Caco-2 (cell line): ENCODE measurements at places on chromosomes 5 and 9. TPM values are rescaled to one million over a fixed set of nuclear protein-coding genes. Genes with fewer than 3 reads are reported as not detected.
A peak's percentile ranks its signal among the peaks of the same experiment; 100 is the strongest.

DNA sequence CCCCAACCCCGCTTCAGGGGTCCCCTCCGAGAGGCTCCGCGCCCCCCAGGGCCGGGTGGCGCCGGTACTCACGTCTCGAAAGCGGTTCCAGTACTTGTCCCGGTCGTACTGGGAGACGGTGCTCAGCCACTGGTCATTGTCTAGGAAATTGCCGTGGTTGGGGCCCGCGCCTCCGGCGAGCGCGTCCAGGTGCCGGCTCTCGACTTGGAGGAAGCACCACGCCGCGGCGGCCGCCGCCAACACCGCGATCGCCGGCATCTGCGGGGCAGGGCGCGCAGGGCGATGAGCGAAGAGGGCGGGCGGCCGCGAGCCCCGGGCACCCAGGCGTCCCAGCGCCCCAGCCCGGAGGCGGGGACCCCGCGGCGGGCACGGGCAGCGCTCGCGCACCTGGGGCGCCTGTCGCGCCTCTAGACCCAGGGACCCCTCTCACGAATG, 808 bp downstream of the SPOCK1 start:
- DNase-seq, result no peak

Gene SPATA6L
- 1.4 and 2.4 TPM in 2 replicates for total RNA-seq

Gene PCDHB12
- 0.12 TPM in 1 of 2 replicates, not detected in the other for total RNA-seq

DNA sequence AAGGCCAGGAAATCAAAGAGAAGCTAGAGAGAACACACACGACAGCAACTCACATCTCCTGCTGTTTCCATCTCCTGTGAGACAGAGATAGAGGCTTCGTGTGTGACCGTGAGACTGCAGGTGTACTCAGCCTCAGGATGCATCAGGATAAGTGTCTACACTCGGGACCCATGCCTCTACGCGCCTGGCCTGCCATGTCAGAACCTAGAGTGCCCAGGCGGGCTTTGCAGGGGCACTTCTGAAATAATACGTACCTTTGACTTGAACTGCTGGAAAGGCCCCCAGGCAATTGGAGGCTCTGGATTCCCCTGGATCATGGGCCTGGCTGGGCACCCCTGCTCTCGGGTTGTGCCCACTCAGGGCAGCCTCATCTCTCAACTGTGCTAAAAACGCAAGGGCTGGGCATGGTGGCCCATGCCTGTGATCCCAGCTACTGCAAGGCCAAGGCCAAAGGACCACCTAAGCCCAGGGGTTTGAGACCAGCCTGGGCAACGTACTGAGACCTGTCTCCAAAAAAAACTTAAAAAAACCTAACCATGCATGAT, 13.0 kb downstream of the CLPTM1L start:
- no peak for DNase-seq

Gene ENTREP1
- not detected in 2 replicates for total RNA-seq

DNA sequence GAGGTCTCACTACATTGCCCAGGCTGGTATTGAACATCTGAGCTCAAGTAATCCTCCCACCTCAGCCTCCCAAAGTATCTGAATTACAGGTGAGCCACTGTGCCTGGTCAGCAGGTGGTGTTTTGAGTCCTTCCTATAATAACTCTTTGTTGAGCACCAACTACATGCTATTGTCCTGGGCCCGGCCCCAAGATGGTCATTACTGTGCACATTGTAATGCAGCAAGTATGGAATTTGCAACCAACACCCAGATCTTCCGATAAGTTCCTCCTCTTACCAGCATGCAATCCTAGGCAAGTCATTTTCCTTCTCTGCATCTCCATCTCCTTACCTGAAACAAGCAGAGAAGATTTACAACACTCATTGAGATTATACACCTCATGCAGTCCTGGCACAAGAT, 510.3 kb upstream of the KLF4 start:
- DNase-seq, result no peak

DNA sequence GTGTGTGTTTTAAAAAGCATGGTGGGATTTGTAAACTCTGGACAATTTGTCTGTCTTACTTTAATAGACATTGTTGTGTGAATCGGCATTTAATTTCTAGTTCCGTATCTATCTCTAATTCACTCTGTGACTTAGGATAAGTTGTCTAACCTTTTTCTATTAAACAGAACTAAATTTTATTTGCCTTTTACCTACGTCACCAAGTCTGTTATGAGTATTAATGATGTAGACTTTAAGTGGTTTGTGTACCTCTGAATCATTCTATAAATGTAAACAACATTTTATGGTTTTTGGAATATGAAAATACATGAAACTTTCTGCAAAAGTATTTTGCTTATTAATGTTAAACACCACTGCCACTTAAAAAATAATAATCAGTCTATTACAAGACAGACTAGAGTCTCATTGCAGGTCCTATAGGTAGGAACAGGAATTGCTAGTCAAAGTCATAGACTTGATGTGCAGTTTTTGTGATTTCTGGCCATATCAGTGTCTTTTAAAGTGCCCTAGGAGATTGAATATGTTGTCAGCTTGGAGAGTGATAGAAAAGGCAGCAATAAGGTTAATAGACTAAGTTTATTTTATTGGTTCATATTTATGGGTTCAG, 5.6 kb downstream of the RBM27 start:
- no peak for DNase-seq

- DNase-seq, result no peak
Observed at GRCh38 chr9:129761293-129761900, 8.6 kb upstream of the PTGES start.

DNA sequence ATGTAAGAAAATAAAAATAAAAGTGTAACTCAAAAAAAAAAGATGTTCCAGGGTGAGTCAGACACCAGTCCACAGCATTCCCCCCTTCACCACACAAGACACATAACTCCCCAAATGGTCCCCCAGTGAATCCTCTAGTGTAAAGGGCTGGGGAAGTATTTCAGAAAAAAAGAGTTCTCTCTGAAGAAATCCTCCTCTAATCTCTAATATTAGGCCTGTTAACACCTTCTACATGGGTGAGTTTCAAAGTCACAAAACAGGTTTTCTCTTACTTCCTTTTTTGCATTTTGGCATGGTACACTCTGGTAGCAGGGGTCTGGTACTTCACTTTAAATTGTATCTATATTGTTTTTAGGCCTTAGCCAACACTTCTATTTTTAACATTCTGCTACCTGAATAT, 28.2 kb downstream of the RNF145 start:
- no peak for DNase-seq

Gene SEC24A
- total RNA-seq, result 47.4 and 49.9 TPM in 2 replicates

- peak; percentile 65 for DNase-seq
Observed at GRCh38 chr9:71769175-71770161, 1.2 kb upstream of the CEMIP2 start.

- no peak for DNase-seq
Observed at GRCh38 chr5:101531026-101531425, 627.9 kb upstream of the ST8SIA4 start.

- no peak for DNase-seq
Observed at GRCh38 chr5:99247346-99247745, 318.5 kb upstream of the CHD1 start.

GRCh38 chr9:34588671-34589635, 571 bp downstream of the CNTFR start:
- no peak for DNase-seq

Gene FBLL1
- not detected in 2 replicates for total RNA-seq

DNA sequence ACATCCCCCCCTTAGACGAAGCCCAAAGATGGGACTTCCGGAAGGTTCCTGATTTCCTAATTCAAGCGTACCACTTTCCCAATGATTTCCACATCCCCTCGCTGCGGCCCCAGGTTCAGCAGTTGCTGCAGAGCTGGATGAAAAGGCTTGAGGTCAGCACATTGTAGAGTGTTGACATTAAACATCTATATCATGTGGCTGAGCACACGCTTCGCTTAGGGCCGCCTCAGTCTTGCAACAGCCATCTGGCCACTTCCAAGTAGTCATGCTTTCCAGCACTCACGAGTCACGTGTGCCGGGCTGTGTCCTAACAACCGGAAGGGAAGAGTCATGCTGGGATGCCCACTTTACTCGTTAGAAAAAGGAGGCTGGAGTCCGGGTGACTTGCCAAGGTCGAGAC, 340.6 kb upstream of the IRX4 start:
- DNase-seq, result no peak

DNA sequence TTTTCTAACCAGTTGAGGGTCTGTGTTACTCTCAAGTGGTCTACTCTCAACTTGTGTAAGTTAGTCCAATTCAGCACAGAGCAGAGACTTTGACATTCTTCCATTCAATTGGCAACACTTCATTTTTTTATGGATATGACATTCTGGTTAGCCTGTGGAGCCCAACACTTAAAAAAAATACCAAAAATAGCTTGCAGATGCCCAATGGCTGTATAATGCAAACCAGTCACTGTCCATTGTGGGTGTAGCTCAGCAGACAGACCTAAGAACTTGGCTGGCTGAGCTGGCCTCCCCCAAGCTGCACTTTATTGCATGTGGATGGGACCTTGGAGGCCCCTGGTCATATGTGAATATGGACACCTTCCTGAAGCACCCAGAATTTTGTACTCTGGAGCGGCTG, 103.2 kb downstream of the DPYSL3 start:
- no peak for DNase-seq

Gene TMC1
- not detected in 2 replicates for total RNA-seq

- DNase-seq, result no peak
Observed at GRCh38 chr5:112161392-112161748, 257.7 kb downstream of the EPB41L4A start.

DNA sequence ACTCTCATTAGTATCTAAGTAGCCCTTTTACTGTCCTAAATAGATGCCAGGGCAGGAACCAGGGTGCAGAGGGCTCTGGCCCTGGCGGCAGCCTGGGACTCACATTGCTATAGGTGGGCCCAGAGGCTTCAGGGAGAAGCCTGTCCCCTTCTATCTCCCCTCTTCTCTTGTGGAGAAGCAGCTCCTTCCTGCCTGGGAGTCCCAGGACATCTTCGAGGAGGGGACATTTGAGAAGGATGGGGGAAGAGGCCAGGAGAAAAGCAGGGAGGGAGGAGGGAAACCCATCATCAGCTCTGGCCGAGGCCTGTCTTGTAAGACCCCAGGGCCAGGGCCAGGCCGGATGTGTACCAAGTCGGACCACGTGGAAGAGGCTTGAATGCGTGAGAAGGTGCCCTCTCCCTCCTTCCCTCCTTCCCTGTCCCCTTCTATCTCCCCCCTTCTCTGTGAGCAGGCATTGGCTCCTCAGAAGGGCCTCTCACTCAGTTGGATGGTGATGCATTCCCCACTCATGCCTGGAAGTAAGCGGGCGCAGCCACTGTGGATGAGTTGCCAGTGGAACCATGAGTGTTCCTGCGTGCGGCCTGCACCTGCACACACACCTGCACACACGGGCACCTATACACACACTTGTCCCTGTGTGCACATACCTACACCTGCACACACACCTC, 20.7 kb upstream of the LPCAT1 start:
- no peak for DNase-seq

DNA sequence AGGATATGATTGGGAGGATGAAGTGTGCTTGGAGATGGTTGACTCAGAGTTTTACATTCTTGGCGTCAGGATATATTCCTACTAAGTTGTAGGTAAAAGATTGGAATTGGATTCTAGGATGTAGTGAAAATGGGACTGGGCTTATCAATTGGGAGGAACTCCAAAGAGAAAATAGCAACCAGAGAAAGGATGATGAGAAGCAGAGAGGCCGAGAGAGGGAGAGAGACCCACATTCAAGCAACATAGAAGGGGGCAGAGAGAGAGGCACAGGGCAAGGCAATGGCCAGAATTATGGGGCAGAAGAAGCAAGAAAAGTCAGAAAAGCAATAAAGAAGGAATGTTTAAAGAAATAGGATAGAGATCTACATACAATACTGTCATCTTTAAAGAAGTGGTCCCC, 217.9 kb upstream of the ACTBL2 start:
- no peak for DNase-seq

DNA sequence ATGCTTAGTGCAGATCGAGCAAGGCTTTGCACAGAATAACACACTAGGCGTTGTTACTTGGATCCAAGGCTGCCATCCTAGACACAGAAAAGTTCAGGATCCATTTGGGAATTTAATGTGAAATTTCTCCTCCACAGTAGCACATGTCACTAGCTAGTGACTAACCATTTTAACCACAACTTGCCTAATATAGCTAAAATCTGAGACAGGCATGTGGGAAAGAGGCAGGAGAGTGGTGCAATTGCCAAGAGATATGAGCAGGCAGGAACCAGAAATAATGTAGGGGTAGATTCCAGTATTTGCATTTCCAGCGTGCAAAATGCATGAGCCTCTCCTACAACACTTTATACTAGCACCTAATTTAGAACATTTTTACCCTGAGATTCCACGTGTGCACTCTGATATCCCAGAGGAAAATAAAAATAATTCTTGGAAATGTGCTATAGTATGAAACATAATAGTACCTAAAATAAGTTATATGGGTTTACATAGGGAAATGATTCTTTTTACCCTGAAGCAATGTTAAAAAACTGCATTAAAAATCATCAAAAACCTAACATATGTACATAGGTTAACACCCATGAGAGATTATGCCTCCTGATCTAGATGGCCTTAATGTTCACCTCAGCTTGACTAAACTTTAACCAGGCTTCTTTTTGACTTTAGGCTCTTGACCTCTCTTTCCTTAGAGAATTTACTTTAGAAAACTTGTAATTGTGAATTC, 1230.6 kb upstream of the NUDT12 start:
- DNase-seq, result no peak

DNA sequence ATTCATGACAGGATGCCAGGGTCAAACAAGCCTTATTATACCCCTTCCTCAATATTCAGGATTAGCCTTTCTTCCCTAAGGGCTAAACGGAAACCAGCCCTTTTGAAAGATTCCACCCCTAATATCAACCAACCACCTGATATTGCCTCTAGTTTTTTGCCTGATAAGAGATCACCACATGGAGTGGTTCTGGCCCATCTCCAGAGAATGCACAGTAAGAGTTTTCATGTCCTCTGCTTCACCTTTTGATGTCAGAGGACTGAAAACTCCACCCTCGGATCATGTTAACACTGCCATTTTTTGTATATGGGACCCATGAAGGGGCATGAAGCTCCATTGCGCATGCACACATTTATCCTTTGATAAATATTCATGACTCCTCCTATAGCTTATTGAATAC, 5.8 kb upstream of the LNPEP start:
- no peak for DNase-seq

Gene PTTG1
- total RNA-seq, result 148 and 157 TPM in 2 replicates

- DNase-seq, result no peak
Observed at GRCh38 chr5:138843316-138844124, 31.6 kb downstream of the LRRTM2 start.

DNA sequence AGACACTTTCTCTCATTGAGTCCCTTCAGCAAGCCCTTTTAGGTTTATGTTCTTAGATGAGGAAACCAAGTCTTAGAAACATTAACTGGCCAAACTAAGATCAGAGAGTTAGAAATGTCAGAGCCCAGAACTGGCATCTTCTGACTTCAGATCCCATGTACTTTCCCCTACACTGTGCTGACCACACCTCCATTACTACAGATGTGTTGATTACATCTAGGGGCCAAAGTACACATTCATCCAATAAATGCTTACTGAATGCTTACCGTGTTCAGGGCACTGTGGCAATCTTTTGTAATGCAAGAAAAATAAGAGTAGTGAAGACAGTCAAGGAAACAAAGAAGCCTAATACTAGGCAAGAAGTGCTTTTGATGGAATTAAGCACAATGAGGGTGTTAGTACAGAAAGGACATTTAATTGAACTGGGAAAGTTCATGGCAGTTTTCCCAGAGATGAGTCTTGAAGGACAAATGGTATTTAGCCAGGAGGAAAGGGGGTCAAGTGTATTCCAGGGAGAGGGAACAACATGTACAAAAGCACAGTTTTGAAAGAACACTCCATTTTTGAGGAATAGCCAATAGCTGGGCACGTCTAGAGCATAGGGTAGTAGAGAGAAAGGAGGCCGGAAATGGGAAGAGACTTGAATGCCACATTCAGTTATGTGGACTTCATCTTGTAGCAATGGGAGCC, 89.7 kb upstream of the CDKN2B start:
- DNase-seq, result peak; percentile 11
